ENCODE measurements at places on chromosomes 2 and 18.

DNA sequence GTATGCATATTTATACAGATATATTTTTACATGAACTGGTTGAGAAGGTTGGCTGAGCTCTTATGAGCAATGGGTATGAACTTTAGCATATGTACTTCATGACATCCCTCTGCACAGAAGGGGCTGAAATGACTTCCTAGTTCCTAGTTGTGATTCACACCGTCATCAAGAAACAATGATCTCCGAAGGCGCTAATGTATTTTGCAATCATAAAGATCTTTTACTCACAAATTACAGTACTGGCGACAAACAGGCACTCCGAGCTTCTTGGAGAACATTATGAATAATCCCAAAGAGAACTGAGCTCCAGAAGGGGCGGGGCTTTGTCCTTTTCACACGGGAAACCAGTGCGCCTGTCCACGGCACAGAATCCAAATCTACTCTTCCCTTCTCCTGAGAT lies 18.1 kb downstream of the BCL2 start:
- no peak for DNase-seq

DNA sequence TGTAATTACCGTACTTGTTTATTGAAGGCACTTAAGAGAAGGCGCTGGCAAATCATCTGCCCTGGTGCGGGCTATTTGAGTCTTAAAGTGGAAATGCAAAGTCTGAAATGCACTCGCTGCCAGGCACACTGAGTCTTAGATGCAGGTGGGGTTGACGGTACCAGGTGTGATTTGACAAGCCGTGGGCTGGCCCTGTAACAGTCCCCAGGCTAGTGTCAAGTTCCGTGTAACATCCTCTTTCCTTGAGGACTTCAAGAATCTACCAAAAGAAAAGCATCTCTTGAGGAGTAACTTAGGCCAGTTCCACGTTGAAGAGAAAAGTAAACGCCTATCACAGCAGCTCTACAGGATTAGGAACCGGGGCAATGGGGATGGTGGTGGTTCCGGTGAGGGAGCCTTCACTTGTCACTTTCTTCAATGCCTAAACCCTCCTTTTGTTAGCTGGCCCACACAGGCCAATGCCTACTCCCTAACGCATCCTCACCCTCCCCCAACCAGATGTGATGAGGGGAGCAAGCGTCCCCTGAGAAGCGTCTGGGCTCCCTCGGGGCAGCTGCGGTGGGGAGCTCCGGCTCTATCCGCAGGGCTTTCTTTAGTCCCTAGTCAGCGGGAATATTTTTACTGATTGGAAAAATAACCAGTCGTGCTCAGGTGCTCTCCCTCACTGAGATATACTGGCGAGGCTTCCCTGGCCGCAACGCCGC lies 1.5 kb upstream of the UGP2 start:
- DNase-seq: no peak

DNA sequence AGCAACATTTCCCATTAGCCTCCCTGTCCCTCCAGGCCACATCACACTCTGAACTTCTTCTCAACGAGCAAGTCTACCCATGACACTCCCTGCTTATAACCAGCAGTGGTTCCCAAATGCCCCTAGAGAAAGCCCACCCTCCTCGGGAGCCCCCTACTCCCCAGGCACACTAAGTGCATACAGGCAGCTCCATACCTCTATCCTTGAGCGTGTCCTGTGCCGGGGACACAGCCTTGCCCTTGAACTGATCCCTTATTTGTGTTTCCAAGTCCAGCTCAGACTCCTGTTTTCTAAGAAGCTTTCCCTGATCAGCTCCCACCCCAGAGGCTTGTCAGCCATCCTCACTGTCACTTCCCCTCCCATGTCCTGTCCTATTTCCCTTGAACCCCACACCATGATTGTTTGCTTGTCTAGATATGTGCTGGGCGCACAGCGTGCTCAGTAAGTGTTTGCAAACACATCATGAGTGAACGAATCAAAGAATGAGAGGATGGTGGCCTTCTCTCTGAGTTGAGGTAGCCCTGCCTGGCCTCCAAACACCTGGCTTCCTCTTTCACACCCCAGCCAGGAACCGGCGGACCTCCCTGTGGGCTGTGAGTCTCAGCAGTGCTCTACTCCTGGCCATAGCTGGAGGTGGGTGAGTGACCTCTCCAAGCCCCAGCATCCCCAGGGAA lies 2.1 kb downstream of the TEX51 start:
- DNase-seq: no peak

GRCh38 chr2:175686002-175686401 lies 316.1 kb downstream of the LNPK start:
- no peak for DNase-seq

GRCh38 chr2:145484448-145485097 lies 964.7 kb upstream of the ZEB2 start:
- DNase-seq: no peak

GRCh38 chr2:113158884-113159553 lies 14.8 kb upstream of the PSD4 start:
- no peak for DNase-seq

DNA sequence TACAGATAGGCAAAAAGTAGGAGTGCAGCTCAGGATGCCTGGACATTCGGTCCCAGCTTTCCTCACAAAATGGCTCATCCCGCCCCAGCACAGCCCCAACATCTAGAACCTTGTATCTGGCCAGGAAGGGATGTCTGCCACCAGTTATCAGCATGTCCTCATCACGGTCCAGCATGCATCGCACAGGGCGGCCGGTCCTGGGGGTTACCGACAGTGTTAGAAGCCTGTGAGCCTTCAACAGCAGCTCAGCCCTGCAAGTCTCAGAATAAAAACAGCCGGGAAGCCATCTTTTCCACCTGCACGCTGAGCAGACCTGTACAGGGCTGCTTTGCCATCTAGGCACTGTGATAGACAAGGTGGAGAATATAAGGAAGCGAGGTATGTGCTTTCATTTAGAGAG lies 49.2 kb downstream of the XDH start:
- no peak for DNase-seq

DNA sequence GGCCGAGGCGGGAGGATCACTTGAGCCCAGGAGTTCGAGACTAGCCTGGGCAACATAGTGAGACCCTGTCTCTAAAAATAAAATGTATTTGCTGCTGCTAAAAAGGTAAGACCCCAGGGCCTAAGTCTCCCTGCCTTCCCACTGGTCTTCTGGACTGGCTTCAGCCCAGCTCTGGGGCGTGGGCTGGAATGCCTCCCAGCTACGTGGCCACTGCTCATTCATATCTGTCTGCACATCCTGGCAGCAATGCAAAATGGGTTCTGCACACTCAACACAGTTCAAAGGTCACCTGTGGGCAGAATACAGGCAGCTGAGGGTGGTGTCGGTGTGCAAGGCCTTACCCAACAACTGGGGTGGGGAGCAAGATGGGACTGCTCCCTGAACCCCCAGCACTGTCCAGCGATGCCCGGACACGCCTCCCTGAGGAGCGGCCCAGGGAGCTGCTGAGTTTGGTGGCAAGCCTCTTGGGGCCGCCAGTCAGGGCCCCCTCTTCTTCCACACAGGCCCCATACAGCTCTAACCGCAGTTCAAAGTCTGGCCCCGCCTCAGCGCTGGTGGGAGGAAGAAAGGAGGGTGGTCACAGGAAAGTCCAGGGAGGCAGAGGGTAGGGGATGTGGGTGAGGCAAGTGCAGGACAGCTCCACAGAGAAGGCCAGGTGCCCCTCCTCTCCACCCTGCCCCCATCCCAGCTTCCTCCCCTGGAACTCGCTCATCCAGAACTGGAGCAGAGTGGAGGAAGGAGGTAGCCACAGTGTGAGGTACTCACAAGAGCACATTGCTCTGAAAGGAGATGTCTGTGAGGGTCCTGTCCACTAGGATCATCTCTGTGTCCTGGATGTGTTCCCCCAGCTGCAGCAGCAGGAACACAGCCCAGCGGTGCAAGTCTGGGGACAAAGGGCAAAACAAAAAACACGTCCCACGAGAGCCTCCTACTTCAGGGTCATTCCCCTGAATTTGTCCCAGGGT lies 8.2 kb downstream of the WDR54 start:
- DNase-seq: no peak

GRCh38 chr18:78790960-78791359 lies 188.7 kb upstream of the SALL3 start:
- DNase-seq: no peak

DNA sequence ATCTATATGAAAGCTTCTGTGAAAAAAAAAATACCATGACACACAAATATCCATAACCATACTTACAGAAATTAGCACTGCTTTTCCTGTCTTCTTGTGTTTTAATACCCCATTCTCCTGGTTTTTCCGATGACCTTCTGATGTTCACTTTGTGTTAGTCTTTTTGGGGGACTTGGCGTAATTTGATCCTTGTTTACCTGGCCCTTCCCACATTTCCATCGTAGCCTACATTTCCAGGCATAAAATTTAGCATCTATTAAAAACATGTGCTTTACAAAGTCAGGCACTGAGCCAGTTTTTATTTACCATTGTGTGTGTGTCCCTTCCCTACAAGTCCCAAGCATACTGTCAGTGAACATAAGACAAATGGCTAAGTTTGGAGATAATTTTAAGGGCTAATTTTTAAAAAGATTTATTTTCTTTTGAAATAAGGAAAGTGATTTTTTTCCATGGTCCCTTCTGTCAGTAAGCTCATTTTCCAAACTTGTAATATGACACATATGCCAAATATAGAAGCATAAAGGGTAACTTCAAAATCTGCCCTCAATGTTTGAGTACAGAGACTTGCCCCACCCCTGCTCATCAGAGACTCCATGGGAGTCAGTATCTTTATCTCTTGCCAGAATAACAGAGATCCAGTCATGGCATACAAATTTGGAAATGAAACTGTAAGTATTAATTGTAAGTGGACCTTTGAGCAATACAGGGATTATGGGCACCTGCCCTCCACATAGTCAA lies 27.3 kb downstream of the SESTD1 start:
- no peak for DNase-seq

GRCh38 chr2:204255071-204255470 lies 290.2 kb upstream of the PARD3B start:
- DNase-seq: no peak

GRCh38 chr2:215439980-215440512 lies 4.2 kb upstream of the FN1 start:
- DNase-seq: no peak

GRCh38 chr2:196176142-196176738 lies 4.9 kb upstream of the STK17B start:
- no peak for DNase-seq

- no peak for DNase-seq
Observed at GRCh38 chr2:59875836-59876235, 677.6 kb downstream of the BCL11A start.

DNA sequence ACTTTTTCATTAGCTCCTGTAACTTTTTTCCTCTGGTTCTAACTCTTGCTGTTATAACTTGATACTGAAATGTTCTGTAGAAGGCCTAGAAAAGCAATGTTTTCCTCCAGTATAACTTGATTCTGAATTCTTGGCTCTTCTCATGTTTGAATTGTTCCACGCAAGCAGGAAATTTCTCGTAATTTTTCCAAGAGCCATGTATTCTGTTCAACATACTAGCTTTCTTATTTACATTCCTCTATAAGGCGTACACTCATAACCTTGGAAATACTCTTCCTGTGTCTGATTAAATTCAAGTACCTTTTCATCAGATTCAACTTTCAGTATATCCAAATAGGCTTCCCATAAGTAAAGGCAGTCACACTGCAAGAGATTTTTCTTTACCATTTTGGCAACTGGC lies 109.1 kb downstream of the SMAD2 start:
- no peak for DNase-seq

DNA sequence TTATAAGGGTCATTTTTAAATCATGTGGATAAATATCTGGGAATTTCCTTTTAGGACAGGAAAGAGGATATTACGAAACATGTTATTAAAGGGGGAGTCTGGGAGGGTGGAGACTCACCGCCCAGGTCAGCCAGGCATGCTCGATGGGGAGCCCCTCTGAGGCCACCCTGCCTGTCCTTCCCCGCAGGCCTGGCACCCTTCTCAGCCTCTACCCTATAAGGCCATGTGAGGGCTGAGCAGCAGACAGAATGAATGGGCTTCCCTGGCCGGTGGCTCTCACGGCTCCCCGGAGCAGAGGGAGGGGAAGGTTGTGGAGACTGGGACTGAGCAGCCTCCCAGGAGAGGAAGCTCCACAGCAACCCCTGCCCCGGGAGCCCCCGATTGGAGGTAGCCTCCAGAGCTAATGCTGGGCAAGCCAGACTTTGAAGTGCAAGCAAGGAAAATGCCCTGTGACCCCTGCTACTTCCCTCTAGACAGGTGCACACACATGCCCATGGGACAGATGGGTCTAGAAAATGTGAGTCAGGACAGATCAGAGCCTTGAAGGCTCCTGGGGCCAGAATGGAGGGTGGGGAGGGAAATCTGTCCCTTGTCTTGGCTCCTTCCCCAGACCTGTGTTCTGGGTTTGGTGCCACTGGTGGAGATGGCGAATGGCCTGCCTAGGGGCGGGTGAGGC lies 13.2 kb upstream of the ARMC9 start:
- DNase-seq: no peak

DNA sequence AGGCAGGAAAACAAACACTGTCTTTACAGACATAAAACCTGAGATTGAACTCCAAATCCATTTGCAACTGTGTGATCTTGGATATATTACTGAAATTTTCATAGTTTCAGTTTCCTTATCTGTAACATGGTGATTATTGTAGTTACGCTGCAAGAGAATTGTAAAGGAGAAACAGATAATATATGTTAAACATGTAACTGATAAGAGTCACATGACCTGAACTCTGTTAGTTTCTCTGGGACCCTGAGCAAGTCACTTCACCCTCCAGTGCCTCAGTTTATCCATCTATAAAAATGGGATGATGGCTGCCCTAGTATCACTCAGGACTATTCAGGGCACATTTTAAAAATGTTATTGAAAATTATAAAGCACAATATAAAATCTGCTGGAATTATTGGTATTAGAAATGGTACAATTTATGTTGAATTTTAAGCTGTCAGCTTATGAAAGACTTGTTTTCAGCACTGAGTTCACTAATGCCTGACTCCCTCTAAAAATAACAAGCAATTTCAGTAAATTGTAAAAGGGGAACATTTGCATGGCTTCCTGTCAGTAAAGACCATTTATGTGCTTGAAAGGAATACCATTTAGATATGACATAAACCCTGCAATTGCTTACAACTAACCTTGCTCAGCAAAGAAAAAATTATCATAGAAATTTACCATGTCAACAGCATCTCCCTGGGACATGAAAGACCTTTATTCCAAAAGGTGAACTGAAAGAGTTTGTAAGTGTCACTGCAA lies 393.5 kb downstream of the RAD51AP2 start:
- no peak for DNase-seq

DNA sequence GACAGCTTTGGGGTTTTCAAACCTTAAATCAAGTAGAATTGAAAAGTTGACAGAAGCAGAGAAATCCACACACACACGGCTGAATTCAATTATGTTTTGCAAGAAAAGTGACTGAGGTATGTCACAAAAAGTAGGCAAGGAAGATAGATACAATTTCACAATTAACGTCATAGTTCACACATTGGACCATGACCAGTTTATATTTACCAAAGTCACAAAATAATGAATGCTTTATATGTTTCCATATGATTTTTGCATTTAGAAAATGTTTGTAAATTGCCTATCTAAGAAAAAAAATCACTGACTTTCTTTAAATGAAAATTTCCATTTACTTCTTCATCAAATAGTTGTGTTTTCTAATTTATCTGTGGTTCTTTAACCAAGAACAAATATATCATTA lies 29.4 kb upstream of the ZNF516 start:
- DNase-seq: no peak
